Lung (tissue), 17 donors: ENCODE measurements at places on chromosomes 2 and 18. TPM values are rescaled to one million over a fixed set of nuclear protein-coding genes. Genes with fewer than 3 reads are reported as not detected.
A peak's percentile ranks its signal among the peaks of the same experiment; 100 is the strongest.

DNA sequence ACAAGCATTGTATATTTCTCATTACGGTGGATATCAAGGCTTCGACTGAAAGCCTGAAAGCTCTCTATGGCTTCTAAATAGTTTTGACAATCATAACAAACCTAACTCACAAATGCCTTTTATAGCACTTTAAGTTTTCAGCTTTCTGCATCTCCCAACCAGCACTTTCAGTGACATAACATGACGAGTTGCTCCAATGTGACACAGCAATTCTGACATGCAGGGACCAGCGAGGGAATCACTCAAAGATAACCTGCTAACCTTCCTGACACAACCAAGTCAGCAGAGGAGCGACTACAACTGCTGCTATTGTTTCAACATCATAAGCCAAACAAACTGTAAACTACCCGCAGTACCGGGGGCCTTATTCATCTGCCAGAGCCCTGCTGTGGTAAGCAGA, 95.7 kb upstream of the CDH20 start:
- no peak for DNase-seq
- no peaks in the 10 kb centered on the region for H3K27me3 ChIP-seq
- no peaks in the 10 kb centered on the region for H3K4me1 ChIP-seq

DNA sequence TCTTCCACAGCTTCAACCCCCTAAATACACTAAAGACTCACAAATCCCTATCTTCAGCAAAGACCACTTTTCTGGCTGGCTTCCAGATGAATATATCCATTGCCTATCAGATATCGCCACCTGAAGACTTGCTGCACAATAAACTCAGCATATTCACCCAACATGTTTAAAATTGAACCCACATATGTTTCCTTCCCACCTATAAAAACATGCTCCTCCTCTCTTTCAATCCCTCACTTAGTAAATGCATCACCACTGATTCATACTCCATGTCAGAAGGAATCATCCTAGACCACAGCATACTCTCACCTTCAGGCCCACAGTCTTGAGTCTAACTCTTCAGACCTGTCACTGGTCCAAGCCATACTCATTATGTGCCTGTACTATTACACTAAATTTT, 5.3 kb downstream of the SPC25 start:
- H3K36me3 ChIP-seq: no peaks in the 10 kb centered on the region
- no peaks in the 10 kb centered on the region for H3K27me3 ChIP-seq
- no peak overlapping the region for H3K4me3 ChIP-seq
- no peak overlapping the region for H3K27ac ChIP-seq
- H3K4me1 ChIP-seq: no peaks in the 10 kb centered on the region
- no peak for DNase-seq

- DNase-seq: no peak
- no peaks in the 10 kb centered on the region for H3K27me3 ChIP-seq
- H3K4me1 ChIP-seq: no peaks in the 10 kb centered on the region
- no peak overlapping the region for H3K27ac ChIP-seq
- no peak overlapping the region for H3K4me3 ChIP-seq
Measured at GRCh38 chr2:162926501-162926900, 87.9 kb upstream of the KCNH7 start.

GRCh38 chr2:70300771-70301343, 1.0 kb downstream of the FAM136A start:
- H3K4me3 ChIP-seq: peak overlapping the region; percentile 81
- peaks cover 8% of the 10 kb centered on the region for H3K4me1 ChIP-seq
- DNase-seq: no peak

GRCh38 chr18:8504424-8504823, 104.8 kb upstream of the RAB12 start:
- no peak for DNase-seq
- no peak overlapping the region for H3K4me3 ChIP-seq
- no peaks in the 10 kb centered on the region for H3K4me1 ChIP-seq
- H3K27me3 ChIP-seq: no peaks in the 10 kb centered on the region
- no peak overlapping the region for H3K27ac ChIP-seq
- H3K36me3 ChIP-seq: no peaks in the 10 kb centered on the region

- H3K4me3 ChIP-seq: no peak overlapping the region
- DNase-seq: no peak
- H3K27me3 ChIP-seq: no peaks in the 10 kb centered on the region
- peaks cover 9% of the 10 kb centered on the region for H3K4me1 ChIP-seq
- H3K36me3 ChIP-seq: no peaks in the 10 kb centered on the region
Measured at GRCh38 chr2:16643099-16643498, 22.5 kb downstream of the CYRIA start.

GRCh38 chr18:73952296-73952946, 195.2 kb downstream of the FBXO15 start:
- H3K27ac ChIP-seq: no peak overlapping the region
- H3K36me3 ChIP-seq: no peaks in the 10 kb centered on the region
- H3K4me1 ChIP-seq: no peaks in the 10 kb centered on the region
- no peaks in the 10 kb centered on the region for H3K27me3 ChIP-seq
- no peak overlapping the region for H3K4me3 ChIP-seq
- DNase-seq: no peak

GRCh38 chr18:26813043-26813442, 52.5 kb downstream of the AQP4 start:
- H3K4me3 ChIP-seq: no peak overlapping the region
- no peaks in the 10 kb centered on the region for H3K4me1 ChIP-seq
- DNase-seq: no peak
- no peaks in the 10 kb centered on the region for H3K36me3 ChIP-seq
- H3K27ac ChIP-seq: no peak overlapping the region

DNA sequence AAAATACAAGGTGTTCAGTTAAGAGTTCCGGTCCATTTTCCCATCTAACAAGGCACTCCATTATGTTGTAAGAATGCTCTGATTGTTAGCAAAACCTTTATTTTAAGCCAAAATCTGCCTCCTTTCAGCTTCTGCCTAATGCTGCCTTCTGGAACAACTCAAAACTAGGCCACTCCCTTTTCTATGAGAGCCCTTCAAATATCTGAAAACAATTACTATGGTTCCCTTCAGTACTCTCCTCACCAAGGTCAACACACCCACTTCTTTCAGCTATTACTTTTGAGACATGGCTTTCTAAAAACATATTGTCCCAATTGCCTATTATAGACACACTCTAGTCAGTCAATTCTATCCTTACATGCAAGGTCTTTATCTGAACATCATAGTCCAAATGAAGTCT, 429.4 kb downstream of the ERBB4 start:
- no peaks in the 10 kb centered on the region for H3K27me3 ChIP-seq
- H3K36me3 ChIP-seq: no peaks in the 10 kb centered on the region
- DNase-seq: no peak
- no peak overlapping the region for H3K4me3 ChIP-seq

- H3K4me3 ChIP-seq: no peak overlapping the region
- H3K27me3 ChIP-seq: peaks cover 2% of the 10 kb centered on the region
- H3K27ac ChIP-seq: no peak overlapping the region
- H3K4me1 ChIP-seq: no peaks in the 10 kb centered on the region
- peak; percentile 19 for DNase-seq
Measured at GRCh38 chr2:241063587-241063986, 38.5 kb downstream of the MTERF4 start.

Gene PRSS56
- polyA plus RNA-seq: not detected

Gene C2orf78
- not detected for polyA plus RNA-seq

Gene SERPINB13
- 0.20 TPM for polyA plus RNA-seq

Gene HS6ST1
- polyA plus RNA-seq: 15.1 TPM
